Epithelial cell of esophagus (primary cell): ENCODE measurements at places on chromosomes 3 and 15.

DNA sequence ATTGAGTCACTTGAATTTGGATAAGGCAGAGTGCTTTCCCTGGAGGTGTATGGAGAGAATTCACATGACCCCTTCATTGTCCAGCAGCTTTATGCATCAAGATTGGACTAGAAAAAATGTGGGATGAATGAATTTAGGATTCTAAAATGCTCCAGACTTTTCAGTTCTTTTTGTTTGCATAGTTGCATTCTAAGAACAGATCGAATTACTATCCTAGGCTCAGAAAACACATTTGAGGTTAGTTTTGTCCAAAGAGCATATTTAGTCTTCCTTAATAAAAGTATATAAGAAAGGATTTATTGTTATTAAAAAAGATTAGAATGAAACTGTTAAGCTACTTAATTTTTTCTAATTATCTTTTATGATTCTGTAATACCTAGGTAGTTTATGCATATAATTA, 127.4 kb downstream of the UBE2E2 start:
- no peak for DNase-seq

DNA sequence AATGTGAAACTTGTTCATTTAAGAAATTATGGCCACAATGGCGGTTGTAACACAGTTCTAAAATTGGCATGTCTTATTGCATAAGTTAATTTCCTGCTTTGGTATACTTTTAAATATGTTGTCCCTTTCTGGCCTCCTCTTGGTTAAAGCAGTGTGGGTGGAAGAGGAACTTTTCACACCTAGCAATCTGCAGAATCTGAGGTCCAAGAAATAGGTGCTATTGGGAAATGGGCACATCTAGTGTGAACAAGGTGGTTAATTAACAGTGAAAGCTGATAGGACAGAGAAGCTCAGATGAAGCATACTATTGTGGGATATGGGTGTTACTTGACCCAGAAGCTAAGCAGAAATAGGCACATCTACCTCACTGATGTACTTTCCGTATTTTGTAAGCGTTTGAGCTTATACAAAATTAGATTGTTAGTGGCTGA, 10.6 kb downstream of the CMC1 start:
- DNase-seq, result no peak

GRCh38 chr3:59303452-59303851, 253.6 kb upstream of the CFAP20DC start:
- DNase-seq, result no peak

- no peak for DNase-seq
These were observed 52.6 kb upstream of the ABHD10 start for GRCh38 chr3:111926266-111926676.

- DNase-seq, result peak; percentile 63
These were observed 76.9 kb downstream of the UBP1 start for GRCh38 chr3:33363113-33363800.

DNA sequence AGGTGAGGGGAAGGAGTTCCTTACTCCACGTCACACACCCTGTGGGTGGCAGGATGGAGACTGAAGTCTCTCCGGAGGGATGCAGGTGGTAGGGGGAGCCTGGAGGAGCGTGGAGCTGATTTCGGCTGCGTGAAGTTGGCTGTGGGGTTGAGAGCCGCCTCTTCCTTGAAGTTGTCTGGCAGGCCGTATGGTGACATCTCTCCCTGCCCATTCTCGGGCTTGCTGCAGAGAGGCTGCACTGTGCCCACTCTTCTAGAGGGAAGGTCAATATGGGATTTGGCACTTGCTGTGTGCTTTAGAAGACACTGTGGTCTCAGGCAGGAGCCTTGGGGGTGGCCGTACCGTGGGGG, 13.4 kb upstream of the FBLN2 start:
- DNase-seq, result no peak
